ENCODE measurements at places on chromosomes 2 and 18. TPM values are rescaled to one million over a fixed set of nuclear protein-coding genes. Genes with fewer than 3 reads are reported as not detected.

DNA sequence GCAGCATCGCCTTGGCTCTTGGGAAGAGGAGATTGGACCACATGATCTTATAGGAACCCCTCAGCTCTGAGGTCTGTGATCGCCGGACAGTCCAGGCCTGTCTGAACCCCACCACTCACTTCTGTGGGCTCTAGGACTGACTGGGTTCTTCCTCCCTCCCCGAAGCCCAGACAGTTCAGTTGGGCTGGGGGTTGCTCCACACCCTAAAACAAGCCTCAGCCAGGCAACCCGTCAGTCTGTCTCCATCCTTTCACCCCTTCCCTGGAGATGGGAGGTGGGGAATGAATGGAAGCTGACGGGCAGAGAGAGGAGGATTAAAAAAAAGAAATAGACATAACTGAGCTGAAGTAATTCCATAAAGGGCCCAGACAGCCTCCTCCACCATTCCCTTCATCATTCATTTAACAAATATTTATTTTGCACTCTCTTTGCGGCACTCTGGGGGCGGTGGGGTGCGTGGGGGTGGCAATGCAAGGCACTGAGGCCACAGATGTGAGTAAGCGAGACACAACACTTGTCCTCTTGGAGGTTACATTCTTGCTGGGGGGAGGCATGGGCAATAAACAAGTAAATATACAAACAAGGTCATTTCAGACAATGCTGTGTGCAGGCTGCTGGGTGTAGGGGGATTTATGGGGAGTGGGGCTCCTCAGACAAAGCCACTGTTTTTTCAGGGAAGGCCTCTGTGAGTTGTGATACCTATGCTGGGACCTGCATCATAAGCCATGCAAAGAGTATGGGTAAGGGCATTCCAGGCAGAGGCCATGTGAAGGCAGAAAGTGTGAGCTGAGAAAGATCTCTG, 12.9 kb downstream of the WNT10A start:
- H3K4me1 ChIP-seq = no peaks in the 10 kb centered on the region
- H3K36me3 ChIP-seq = no peaks in the 10 kb centered on the region
- H3K4me3 ChIP-seq = peak overlapping the region; percentile 16
- no peak overlapping the region for H3K27ac ChIP-seq
- peaks cover 4% of the 10 kb centered on the region for H3K27me3 ChIP-seq

DNA sequence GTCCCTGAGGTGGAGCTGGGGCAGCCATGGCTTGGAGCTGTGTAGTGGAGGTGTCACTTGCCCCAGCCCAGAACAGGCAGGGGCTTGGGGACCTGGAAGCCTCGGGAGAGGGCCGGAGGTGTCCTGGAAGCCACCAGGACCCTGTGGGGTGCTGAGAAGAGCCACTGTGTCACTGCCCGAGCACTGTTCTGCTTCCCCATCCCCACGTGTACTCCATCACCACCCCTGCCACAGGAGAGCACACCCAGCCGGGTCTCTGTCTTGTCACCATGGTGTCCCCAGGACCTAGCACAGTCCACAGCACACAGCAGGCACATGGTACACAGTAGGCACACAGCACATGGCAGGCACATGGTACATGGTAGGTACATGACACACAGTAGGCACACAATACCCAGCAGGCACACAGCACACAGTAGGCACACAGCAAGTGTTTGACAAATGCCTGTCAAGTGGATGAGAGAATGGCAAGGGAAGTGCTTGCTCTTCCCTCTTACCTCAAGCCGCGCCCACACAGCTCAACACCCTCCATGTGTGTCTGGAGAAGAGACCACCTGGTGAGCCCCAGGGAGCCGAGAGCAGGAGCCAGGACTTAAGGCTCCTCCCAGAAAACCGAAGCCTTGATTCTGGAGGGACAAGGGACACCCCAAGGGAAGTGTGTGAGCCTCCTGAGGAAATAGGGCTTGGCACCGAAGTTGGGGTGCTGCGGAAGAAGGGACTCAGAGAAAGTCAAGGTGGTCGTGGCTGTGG, 13.3 kb downstream of the MBP start:
- H3K27ac ChIP-seq = no peak overlapping the region
- H3K4me1 ChIP-seq = peaks cover 5% of the 10 kb centered on the region
- H3K36me3 ChIP-seq = no peaks in the 10 kb centered on the region
- H3K27me3 ChIP-seq = no peaks in the 10 kb centered on the region

- DNase-seq = no peak
- H3K36me3 ChIP-seq = no peaks in the 10 kb centered on the region
- no peak overlapping the region for H3K4me3 ChIP-seq
- no peaks in the 10 kb centered on the region for H3K4me1 ChIP-seq
These were observed 120.9 kb downstream of the CLIP4 start for GRCh38 chr2:29236074-29236473.

DNA sequence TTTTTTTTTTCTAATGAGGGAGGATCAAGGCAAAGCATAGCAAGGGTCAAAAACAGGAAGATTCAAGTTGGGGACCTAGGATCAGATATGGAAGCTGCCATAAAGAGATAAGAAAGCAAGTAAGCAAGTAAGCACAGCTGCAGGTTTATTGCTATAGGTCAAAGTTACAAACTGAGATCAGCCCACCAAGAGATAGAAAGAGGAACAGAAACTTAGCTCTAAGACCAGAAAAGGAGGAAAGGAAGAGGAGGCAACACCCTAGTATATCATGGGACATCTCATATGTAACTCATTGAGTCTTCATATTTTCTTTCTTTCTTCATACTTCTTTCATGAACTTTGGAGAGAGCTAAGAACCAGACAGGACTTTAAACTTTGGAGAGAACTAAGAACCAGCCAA, 295.9 kb upstream of the CRIM1 start:
- no peak overlapping the region for H3K4me3 ChIP-seq
- DNase-seq = no peak
- no peaks in the 10 kb centered on the region for H3K36me3 ChIP-seq
- H3K27ac ChIP-seq = no peak overlapping the region
- H3K4me1 ChIP-seq = no peaks in the 10 kb centered on the region
- no peaks in the 10 kb centered on the region for H3K27me3 ChIP-seq

DNA sequence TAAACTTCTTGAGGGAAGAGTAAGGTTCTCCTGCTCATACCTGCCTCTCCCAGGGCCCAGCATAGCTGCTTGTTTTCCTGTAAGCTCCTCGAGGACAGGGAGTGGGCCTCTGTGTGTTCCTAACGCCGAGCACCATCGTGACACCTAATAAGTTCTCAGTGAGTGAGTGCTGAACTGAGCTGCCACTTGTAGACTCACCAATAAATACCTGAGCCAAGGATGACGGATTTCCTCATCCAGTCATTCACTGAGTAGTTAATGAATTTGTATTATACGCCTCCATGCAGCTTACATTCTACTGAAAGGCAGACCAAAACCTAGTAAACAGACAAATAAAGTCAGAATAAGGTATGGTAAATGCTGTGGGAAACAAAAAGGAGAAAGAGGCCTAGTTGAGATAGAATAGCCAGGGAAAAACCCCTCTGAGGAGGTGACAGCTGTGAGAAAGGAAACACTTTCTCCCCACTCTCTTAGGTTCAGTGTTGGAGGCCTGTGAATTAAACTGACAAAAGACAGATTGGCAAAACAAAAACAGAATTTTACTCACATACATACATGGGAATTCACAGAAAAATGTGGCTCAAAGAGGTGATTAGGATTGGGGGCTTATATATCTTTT, 138.6 kb downstream of the B3GNT2 start:
- no peaks in the 10 kb centered on the region for H3K4me1 ChIP-seq
- H3K36me3 ChIP-seq = no peaks in the 10 kb centered on the region
- no peak for DNase-seq
- H3K27ac ChIP-seq = no peak overlapping the region

GRCh38 chr2:121649149-121649595, at the start of gene CLASP1:
TSS of gene CLASP1 (minus strand) at chr2:121649462. CDS start at chr2:121605895, 43,567 bp downstream.
- no peaks in the 10 kb centered on the region for H3K36me3 ChIP-seq
- H3K4me1 ChIP-seq = no peaks in the 10 kb centered on the region
- H3K27ac ChIP-seq = peak within 1 kb of the TSS; percentile 98
- DNase-seq = peak; percentile 55
- no peaks in the 10 kb centered on the region for H3K27me3 ChIP-seq

GRCh38 chr2:176002688-176003210, 682 bp upstream of the LNPK start:
- no peaks in the 10 kb centered on the region for H3K27me3 ChIP-seq
- H3K36me3 ChIP-seq = no peaks in the 10 kb centered on the region
- H3K4me1 ChIP-seq = no peaks in the 10 kb centered on the region
- no peak for DNase-seq

- no peak overlapping the region for H3K4me3 ChIP-seq
- no peak overlapping the region for H3K27ac ChIP-seq
- no peaks in the 10 kb centered on the region for H3K27me3 ChIP-seq
These were observed 236.9 kb upstream of the RAB6C start for GRCh38 chr2:129742415-129743180.

GRCh38 chr2:198517976-198518375, 713.6 kb downstream of the PLCL1 start:
- no peak overlapping the region for H3K4me3 ChIP-seq
- no peaks in the 10 kb centered on the region for H3K36me3 ChIP-seq
- no peaks in the 10 kb centered on the region for H3K27me3 ChIP-seq
- no peaks in the 10 kb centered on the region for H3K4me1 ChIP-seq

DNA sequence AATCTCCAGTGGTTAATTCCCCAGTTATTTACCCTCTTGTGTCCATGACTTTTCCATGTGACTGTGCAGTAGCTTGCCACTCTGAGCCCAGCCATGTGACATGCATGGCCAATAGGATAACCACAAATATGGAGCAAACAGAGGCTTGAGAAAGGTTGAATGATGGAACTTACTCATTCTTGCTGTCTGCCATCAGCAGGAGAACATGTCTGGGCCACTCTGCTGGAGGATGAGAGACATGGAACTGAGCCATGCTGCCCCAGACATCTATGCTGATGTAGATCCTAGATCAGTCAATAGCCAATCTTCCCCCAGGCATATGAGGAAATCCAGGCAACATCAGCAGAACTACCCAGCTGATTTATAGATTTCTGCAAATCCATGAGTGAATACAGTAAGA, 992.3 kb upstream of the FANCL start:
- H3K27ac ChIP-seq = no peak overlapping the region
- no peaks in the 10 kb centered on the region for H3K4me1 ChIP-seq
- no peaks in the 10 kb centered on the region for H3K27me3 ChIP-seq
- no peak overlapping the region for H3K4me3 ChIP-seq

GRCh38 chr2:148944536-148944935, 69.5 kb downstream of the KIF5C start:
- H3K36me3 ChIP-seq = no peaks in the 10 kb centered on the region
- no peak overlapping the region for H3K27ac ChIP-seq
- no peak for DNase-seq
- no peak overlapping the region for H3K4me3 ChIP-seq
- no peaks in the 10 kb centered on the region for H3K27me3 ChIP-seq

GRCh38 chr2:77521931-77522470, at the start of gene LRRTM4:
TSS of gene LRRTM4 (minus strand) at chr2:77522376.
- no peaks in the 10 kb centered on the region for H3K4me1 ChIP-seq
- H3K27me3 ChIP-seq = no peaks in the 10 kb centered on the region
- no peaks in the 10 kb centered on the region for H3K36me3 ChIP-seq
- DNase-seq = no peak

DNA sequence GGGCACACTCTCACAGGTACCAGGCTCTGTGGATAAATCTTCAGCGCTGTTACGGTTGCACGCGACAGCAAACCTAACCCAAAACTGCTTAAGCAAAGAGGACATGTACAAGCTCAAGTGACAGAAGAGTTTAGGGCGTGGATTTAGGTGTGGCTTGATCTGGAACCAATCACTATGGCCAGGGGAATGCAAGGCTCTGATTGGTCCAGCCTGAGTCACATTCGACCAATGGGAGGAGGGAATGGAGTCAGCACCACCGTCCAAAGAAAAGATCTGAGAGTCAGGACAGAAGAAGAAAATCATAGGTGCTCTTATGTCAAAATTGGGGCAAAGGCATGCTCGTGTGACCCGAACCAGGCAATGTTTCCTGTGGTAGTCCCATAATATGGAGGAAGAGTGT, 139.0 kb downstream of the TRIM43 start:
- no peak for DNase-seq
- no peak overlapping the region for H3K4me3 ChIP-seq
- no peaks in the 10 kb centered on the region for H3K36me3 ChIP-seq
- no peaks in the 10 kb centered on the region for H3K4me1 ChIP-seq
- no peaks in the 10 kb centered on the region for H3K27me3 ChIP-seq

DNA sequence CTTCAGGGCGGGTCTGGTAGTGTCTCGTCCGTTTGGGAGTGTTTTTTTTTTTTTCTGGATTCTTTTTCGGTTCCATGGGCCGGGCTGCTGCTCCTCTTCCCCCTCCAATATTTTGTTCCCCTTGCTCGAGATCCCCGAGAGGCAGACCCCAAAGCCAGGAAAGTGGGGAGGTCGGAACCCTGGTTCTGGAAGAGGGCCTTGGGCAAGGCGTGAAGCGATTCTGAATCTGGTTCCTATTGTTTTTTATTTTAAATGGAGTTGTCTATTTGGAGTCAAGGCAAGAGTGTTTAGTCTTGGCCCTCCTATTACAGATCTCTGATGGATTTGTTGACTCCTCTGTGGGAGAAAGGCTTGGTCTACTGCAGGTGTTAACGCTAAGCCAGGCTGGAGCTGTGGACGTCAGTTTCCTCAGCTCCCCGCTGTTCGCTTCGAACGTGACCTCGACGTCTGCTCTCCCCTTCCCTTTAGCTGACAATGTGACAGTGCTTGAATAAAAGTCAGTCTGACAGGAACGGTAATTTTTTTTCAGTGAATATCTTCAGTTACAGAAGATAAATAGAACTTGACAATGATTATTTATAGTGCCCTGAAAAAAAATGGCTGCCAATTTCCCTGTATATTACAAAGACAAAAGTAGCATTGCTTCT, 683 bp upstream of the DNAJC27 start:
- no peaks in the 10 kb centered on the region for H3K4me1 ChIP-seq
- peak overlapping the region; percentile 98 for H3K27ac ChIP-seq
- H3K36me3 ChIP-seq = no peaks in the 10 kb centered on the region
- peak overlapping the region; percentile 78 for H3K4me3 ChIP-seq
- no peak for DNase-seq

GRCh38 chr18:6876641-6877041, 147.1 kb downstream of the ARHGAP28 start:
- H3K27me3 ChIP-seq = no peaks in the 10 kb centered on the region
- DNase-seq = no peak
- no peak overlapping the region for H3K27ac ChIP-seq

DNA sequence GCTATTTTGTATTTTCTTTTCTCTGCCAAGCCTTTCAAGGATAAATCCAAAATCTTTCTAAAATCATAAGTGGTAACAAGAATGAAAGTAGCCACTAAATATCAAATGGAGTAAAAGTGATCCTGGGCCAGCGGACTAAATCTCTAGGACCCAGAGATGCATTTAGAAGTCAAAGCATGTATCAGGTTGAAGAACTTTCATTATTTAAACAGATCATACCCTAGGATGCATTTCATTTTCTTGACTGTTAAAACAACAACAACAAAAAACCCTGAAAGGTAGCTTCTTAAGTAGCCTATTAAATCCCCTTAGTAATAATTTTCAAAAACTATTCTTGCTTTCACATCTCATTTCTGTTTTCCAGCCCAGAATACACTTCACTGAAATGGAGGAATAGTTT, 4.8 kb upstream of the POU3F3 start:
- peaks cover 98% of the 10 kb centered on the region for H3K27me3 ChIP-seq
- H3K27ac ChIP-seq = no peak overlapping the region
- no peak overlapping the region for H3K4me3 ChIP-seq
- H3K4me1 ChIP-seq = no peaks in the 10 kb centered on the region
- DNase-seq = no peak

GRCh38 chr18:63043516-63043915, 276.1 kb downstream of the BCL2 start:
- DNase-seq = no peak
- no peaks in the 10 kb centered on the region for H3K36me3 ChIP-seq
- H3K27ac ChIP-seq = no peak overlapping the region
- H3K4me1 ChIP-seq = no peaks in the 10 kb centered on the region
- no peak overlapping the region for H3K4me3 ChIP-seq

The ACOXL gene
- total RNA-seq = not detected

The OST4 gene
- 309 TPM for total RNA-seq

The WDSUB1 gene
- 8.2 TPM for total RNA-seq

The IL36G gene
- not detected for total RNA-seq

The ALKAL2 gene
- 16.1 TPM for total RNA-seq

The CFC1 gene
- total RNA-seq = not detected

The HOXD13 gene
- not detected for total RNA-seq

The CCDC121 gene
- total RNA-seq = 5.1 TPM

The CIB4 gene
- total RNA-seq = not detected

The SLC38A11 gene
- not detected for total RNA-seq
